HCEC 1CT (cell line): ENCODE measurements at places on chromosomes 6 and 20.

DNA sequence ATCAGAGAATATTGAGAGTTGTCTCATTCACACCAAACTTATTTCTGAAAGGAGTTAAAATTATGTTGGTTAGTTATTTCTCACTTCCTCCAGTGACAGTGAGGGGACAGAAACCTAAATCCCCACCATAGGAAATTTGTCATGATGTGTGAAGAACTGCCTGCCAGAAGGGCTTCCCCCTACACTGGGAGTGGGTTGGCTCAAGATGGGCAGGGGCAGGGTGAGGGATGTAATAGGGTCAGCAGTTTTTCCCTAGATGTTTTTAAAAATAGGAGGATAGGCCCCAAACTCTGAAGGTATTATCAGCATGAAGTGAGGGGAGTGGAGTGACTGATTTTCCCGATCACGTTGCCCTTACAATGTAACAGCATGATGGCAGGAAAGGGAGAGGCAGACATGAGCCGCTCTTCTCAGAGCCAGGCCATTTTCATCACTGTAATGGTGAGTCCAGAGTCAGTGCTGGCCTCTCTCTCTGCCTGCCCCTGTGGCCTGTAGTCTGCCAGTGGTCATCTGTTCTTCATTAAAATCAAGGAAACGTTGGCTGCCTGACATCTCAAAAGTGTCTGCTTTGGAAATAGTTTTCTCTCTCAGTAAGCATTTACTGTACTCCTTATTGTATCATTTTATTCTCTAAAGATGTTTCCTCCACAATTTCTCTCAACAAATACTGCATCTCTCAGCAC, 59.8 kb upstream of the SYNJ2 start:
- DNase-seq, result no peak

- no peak for DNase-seq
These were observed 96.1 kb downstream of the VEGFA start for GRCh38 chr6:43865932-43866645.

GRCh38 chr6:169792306-169793015, 41.0 kb downstream of the ERMARD start:
- DNase-seq, result no peak

- DNase-seq, result peak; percentile 38
These were observed 50.0 kb upstream of the PLCB1 start for GRCh38 chr20:8082025-8082424.

DNA sequence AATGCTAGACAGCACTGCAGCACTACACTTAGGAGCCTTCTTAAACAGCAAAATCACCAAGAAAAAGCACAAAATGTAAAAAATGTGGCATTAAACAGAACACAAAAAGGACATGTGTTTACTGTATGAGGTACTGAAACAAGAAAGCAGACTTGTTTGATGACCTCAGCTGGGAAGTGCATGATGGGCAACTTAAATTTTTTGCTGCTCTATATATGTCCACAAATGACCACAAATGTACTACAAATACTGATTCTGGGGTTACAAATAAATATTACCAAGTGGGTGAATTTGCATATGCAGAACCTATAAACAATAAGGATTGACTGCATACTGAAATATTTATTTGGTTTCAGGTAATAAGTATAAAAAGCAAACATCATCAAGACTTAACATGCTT, 13.1 kb downstream of the RAB23 start:
- DNase-seq, result no peak

- DNase-seq, result no peak
These were observed 103.4 kb downstream of the ERMARD start for GRCh38 chr6:169854813-169855212.

DNA sequence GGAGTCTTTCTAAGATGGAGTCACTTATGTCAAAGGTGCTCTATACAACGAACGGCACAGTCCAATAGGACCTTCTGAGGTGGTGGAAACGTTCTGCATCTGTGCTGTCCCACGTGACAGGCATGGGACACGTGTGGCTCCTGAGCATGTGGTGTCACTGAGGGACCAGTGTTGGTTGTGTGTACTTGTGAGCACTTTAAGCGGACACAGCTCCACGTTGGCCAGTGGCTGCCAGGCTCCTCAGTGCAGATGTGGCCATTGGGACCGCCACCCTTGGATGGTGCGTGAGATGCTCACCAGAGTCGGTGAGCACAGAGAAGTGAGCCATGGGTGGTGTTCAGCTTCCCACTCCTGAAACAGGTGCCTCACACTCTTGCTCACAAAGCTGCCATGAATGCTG, 110.0 kb downstream of the SYNDIG1 start:
- no peak for DNase-seq

GRCh38 chr6:33927112-33927511, 123.3 kb upstream of the MLN start:
- DNase-seq, result no peak

DNA sequence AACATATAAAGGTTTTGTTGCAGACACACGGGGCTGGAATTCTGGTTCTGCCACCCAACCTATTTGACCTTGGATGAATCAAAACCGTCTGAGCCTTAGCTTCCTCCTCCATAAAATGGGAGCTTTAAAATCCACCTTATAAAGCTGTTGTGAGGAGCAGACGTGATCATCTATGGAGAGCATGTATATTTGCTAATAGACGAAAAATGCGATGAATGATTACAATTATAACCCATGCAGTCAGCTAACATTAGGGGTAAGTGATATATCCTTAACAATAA, 586 bp upstream of the NUP153 start:
- no peak for DNase-seq

GRCh38 chr20:59620860-59621505, 16.6 kb downstream of the PHACTR3 start:
- no peak for DNase-seq

- DNase-seq, result peak; percentile 4
These were observed 17.4 kb upstream of the PRDM13 start for GRCh38 chr6:99589290-99589672.

GRCh38 chr20:2859330-2860121, 13.8 kb upstream of the PTPRA start:
- no peak for DNase-seq

DNA sequence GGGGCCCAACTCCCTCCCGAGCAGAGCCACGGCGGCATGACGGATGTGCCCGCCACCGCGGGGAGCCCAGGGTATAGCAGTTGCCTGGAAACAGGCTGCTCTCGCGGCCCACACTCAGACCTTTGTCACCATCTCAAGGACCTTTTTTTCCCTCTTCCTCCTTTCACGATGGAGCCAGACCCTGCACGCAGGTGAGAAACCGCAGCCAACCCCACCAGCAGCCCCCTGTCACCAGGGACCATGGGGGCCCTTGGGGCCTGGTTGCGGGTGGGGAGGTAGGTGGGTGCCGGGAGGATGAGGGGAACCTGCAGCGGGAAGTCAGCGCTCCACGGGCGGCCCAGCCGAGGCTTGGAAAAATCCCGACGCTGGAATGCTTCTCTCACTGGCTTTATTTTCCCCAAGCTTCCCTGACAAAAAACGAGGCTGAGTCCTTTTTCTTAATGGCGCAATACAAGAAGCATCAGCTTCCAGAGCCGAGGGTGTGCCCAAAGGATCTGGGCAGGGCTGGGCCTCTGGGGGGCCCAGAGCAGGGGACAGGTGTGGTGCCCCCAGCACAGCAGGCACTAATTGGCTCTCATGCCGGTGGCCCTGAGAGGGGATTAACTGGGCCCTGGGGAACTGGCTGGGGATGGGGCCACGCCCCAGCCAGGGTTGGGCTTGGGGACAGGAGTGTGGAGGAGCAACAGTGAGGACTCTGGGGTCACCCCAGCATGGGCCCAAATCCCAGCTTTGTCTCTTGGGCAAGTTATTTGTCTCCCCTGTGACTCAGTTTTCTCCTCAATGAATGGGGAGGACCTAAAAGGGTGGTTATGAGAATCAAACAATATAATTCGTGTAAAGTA, 23.9 kb downstream of the NOL4L start:
- DNase-seq, result no peak

GRCh38 chr6:167089243-167090142, 33.4 kb upstream of the CCR6 start:
- DNase-seq, result no peak

GRCh38 chr6:101178748-101179147, 214.8 kb upstream of the GRIK2 start:
- DNase-seq, result peak; percentile 44

GRCh38 chr6:4008324-4009047, 70.5 kb downstream of the FAM217A start:
- DNase-seq, result peak; percentile 81

DNA sequence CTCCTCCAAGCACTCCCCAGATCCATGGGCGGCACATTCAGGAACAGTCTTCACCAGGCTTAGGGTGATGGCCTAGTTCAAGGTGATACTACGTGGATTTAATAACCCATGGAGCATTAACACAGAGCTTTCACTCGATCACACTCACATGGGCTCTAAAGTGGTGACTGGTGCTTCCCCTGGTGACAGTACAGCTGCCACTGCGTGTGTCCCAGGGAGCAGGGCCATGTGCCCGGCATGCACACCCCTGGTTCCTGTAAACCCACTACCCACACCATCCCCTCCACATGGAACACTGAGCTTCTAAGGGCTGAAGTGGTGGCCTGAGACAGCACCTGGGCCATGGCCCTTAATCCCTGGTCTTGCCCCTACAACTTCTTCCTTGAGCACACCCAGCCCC, 27.8 kb upstream of the APMAP start:
- no peak for DNase-seq

- DNase-seq, result no peak
These were observed 6.1 kb downstream of the TOX2 start for GRCh38 chr20:43920797-43921196.

- no peak for DNase-seq
These were observed 37.0 kb upstream of the PXDC1 start for GRCh38 chr6:3788408-3789017.

- no peak for DNase-seq
These were observed 62.5 kb upstream of the PHACTR1 start for GRCh38 chr6:12654107-12654506.

DNA sequence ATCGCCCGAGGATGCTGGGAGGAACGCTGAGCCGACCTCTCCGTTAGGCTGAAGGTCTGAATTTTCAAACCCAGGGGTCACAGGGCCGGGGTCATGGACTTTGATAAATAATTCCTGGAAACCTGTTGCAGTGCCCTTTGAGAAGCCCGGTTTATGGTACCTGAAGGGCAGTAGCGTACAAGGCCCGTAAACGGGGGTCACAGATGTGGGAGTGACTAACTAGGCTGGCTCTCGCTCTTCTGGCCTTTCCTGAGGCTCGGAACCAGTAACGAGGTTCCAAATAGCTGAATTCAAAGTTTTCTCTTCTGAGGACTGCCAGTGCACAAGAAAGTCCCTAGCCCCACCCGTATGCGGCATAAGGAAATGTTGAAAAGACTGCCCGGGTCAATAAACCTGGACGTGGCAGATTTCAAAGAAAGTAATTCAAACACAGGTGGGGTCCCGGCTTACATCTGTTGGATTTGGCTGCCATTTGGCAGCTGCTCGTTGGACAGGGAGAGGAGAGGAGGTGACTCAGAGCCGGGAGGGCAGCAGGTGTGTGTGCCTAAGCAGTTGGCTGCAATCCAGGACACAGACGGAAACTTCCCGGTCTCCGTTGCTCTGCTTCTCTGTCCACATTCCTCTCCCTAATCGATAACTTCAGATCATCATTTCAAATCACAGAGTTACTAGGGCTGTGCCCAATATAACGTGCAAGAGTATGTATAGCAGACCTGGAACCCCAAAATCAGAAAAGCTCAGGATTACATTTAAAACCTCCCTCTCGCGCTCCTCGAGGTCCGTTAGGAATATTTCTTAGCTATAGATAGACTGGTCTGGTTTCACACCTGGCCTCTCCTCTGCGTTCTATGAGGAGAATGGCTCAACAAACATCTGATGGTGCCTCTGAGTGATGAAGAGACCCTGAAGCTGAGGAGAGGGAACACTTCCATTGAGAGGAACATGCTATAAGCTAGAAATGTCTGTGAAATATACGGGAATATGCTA, 765 bp upstream of the GMDS start:
- peak; percentile 18 for DNase-seq

- peak; percentile 36 for DNase-seq
These were observed 17.5 kb downstream of the VAPB start for GRCh38 chr20:58406422-58407001.

GRCh38 chr20:4320291-4320690, 304.9 kb upstream of the RNF24 start:
- DNase-seq, result no peak

DNA sequence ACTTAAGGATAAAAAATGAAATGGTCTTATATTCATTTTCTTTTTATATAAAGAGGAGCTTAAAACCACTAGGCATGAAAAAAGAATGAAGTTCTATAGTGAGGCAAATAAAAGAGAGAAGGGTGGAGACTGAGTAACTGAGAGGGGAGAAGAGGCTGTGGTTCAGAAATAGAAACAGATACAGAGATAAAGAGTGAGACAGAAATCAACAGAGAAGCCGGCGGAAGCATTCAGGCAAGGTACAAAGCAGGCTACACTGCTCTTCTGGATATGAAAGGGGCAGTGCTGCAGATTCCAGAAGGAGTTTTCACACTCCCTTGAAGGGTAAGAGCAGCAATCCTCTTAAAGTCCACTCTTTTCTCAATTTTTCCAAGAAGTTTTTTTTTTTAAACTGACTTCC, 29.9 kb downstream of the NFATC2 start:
- DNase-seq, result no peak

GRCh38 chr20:61331543-61331942, 79.5 kb downstream of the CDH4 start:
- DNase-seq, result no peak

GRCh38 chr6:85594197-85594930, 706 bp upstream of the SNX14 start:
- DNase-seq, result peak; percentile 37
